ENCODE measurements at places on chromosomes 7 and 10.

GRCh38 chr10:75021379-75022249 lies 89.8 kb upstream of the SAMD8 start:
- no peak for DNase-seq

DNA sequence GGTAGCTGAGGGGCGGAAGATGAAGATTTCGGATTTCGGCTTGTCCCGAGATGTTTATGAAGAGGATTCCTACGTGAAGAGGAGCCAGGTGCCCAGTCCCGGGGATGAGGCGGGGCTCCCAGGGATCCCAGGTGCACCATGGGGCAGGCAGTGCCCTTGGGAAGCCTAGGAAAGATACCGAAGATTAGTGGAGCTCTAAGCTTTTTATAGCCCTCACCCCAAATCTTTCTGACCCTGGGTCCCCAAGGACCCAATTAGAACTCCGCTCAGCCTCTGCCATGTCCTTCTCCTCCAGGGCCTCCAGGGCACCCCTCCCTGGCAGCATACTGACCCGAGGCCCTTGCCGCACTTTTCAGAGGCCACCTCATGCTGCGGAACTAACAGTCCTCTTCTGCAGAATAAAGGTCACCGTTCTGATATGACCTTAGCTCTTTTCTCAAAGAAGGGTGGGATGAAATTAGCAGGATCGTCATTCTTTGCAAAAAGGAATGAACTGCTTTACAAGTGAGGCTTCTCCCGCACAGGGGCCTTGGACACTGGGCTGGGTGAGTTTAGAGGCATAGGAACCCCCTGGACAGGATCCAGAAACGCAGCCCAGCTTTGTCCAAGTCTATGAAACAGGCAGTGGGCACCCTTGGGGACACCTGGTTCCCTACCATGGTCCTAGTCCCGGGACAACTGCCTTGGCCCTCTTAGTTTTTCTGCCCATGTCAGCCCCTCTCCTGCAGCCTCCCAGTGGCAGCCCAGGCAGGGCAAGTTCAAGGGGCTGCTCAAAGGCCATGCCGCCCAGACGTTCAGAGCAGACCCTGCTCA lies 17.9 kb upstream of the CSGALNACT2 start:
- DNase-seq: no peak

DNA sequence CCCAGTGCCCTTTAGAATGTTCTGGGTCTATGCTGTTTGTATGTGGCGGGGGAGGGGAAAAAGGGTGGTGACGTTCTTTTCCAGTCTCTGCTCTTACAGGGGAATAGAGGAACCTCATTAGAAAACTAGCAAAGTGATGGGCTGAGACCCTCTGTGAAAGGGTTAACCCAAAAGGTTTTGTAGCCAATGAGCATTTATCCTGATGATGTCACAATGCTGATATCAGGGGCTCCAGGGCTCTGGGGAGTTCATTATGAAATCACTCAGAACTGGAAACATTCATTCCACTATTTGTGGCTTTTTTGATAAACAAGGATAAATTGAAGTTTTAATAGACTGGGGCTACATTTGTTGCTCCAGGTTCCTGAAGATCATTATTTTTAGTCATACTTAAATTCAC lies 71.7 kb downstream of the ARID5B start:
- no peak for DNase-seq

DNA sequence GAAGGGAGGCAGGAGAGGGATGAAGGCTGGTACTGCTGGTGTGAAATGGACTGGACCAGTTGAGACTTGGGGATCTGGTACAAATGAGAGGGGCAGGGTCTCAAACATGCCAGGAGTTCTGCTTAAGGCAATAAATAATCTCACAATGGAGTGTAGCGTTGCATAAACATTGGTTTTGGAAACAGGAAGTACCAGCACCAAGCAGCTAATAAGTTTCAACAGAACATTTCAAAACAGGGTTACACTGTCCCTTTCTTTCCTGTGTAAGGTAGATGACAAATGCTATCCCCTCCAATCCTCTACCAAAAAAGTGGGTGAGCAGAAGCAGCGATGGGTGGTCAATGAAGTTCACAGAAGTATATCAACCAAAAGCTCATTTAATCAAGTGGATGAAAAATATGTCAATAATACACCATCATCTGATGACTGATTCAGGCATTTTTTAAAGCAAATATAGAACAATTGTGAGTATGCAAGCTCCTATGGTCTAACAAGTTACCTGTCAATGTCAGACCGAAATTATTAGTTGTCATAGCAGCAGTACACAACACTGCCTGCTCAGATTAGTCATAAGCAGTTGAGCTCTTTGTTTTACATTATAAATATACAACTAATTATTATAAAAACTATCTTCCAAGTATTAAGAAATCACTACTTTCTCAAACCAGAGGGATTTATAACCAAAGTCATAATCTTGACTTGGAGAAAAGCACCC lies 220.0 kb downstream of the FAM107B start:
- no peak for DNase-seq

- no peak for DNase-seq
These were observed 6.1 kb downstream of the ZP3 start for GRCh38 chr7:76430836-76431235.

DNA sequence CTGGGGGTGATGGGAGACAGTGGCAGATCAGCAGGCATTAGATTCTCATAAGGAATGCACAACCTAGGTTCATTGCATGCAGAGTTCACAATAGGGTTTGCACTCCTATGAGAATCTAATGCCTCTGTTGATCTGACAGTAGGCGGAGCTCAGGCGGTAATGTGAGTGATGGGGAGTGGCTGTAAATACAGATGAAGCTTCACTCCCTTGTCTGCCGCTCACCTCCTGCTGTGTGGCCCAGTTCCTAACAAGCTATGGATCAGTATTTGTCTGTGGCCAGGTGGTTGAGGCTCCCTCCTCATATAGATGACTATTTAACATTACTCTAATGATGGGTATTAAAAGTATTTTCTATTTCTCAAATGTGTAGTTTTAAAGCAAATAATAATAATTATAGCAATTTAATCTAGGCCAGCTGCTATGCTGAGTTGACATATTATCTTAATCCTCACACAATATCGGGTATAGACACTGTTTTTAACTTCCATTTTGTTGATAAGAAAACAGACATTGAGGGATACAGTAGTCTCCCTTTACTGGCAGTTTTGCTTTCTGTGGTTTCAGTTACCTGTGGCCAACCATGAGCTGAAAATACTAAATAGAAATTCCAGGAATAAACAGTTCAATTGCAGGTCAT lies 39.9 kb downstream of the KIF20B start:
- DNase-seq: no peak

GRCh38 chr7:33710608-33711007 lies 194.7 kb upstream of the BMPER start:
- DNase-seq: no peak

GRCh38 chr7:17038160-17038782 lies 156.5 kb upstream of the AGR3 start:
- DNase-seq: no peak

GRCh38 chr7:73391396-73391795 lies 42.2 kb upstream of the FZD9 start:
- DNase-seq: no peak

DNA sequence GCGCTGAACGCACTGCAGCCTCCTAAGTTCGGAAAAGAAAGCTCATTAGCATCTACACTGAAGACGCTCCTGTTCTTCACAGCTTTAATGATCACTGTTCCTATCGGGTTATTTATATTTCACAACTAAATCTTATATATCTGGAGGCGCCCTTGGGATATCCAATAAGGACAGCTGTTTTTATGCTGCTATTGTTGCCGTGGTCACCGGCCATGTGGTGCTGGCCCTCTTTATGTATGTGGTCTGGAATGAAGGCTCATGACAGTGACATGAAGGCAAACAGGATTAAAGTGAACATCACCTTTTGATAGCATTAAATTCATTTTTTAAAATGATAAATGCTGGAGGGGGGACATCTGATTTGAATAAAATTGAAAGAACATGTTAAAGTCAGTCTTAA lies 8.8 kb downstream of the BLVRA start:
- no peak for DNase-seq

DNA sequence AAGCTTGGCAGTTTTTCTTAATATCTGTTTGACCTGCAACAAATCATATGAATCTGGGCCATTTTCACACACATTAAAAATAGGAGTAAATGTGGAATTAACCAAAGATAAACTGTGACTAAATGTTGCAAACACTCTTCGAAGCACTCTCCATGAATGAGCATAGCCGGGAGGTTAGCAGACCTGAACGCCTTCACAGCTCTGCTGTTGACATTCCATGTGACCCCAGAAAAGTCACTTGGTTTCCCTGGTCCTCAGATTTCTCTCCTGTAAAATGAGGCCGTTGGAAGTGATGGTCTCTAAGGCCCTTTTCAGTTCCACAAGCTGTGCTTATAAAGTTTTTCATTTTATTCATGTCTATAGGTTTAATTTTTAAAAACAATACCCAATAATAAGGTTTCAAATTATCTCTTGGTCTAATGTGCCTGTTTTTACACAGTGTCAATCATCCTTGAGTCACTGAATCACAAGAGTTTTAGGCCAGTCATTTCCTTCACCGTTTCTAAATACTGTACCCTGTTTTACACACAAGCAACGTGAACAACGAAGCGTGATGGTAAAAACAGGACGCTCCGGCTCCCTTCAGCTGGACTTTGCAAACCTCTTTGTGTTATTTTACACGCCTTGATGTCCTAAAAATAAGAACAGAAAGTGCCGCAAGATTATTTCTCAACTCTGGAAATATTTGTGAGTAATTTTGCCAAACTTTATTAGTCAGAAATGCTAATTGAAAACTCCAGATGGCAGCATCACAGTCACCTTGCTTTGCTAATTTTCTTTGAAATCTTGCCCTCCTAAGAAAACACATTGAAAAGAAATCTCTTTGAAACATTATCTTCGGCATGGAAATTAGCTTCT lies 38.6 kb upstream of the MET start:
- no peak for DNase-seq

DNA sequence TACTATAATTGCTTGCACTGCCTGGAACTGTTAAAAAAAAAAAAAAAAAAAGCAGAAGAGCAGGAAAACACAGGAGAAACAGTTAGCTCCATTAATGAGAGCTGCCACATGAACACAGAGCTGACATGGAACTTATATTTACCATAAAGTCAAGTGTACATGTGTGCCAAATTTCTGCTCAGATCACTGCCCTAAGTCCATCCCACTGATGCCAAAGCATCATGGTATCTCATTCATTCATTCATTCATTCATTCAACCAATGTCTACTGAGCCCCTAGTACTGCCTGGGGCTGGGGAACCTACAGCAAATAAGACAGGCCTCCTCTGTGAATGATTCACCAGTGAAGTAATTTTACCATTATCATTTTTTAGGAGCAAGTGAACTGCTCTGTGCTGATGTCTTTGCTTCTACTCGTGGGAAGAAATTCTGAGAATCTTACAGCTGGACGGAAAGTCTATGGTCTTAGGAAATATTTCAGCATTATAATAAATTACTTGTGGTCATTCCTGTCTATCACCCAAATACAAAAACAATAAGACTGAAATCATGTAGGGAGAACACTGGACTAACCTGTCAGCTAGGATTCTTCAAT lies 58.8 kb upstream of the ABLIM1 start:
- no peak for DNase-seq

DNA sequence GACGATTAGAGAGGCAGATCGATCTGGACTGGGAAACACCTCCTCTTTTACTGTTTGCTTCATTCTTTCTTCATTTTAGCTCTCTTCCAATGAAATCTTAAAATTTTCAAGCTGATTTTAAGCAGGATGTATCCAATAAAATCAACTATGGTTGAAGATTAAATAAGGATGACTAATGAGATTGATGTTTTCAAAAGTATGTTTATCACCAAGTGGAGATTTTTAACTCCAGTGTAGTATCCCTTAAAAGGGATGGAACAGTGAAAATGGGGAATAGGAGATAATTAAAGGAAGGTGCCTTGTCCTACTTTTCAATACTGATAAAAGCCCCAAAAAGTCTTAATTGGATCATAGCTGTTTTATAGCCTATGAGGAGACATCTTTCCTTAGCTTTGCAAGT lies 11.6 kb upstream of the LIPF start:
- DNase-seq: no peak

DNA sequence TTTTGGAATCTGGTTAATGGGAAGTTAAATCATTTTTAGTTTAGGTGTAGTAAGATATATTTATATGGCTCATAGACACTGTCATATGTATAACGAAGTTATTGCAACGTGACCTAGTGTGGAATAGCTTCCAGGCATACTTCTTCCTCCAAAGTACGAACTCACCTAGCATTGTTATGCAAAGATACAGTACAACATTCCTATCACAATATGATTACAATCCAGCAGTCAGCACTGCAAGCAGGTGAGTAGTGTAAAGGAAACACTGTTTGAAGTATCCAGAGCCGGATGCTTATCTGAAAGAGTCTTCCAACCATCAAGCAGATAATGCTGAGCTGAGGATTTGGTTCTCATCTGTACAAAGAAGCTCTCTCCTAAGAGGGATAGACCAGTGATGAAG lies 754.4 kb upstream of the IGFBP3 start:
- DNase-seq: no peak

GRCh38 chr7:149166630-149167352 lies 19.5 kb downstream of the ZNF398 start:
- DNase-seq: no peak

- no peak for DNase-seq
These were observed 56.3 kb upstream of the LBX1 start for GRCh38 chr10:101285519-101286070.

DNA sequence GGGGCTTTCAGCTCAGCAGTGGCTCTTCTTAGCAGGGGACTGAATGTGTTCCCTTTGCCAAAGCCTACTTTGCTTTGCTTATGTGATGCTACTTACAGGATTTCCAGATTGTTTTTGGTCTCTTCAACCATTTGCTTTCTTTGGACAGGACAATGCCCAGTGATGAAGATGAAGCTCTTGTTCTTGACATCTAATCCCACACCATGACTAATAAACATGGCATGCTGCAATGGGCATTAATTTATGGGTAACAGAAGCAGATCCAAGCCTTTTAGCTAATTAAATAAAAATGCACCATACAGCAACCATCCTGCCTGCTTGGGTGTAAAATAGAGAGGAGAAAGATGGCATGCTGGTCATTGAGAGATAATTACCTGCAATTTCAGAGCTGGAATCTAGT lies 175.5 kb upstream of the ITGB1 start:
- DNase-seq: no peak

GRCh38 chr7:47539398-47540052 lies 42.4 kb downstream of the TNS3 start:
- DNase-seq: no peak

- DNase-seq: no peak
These were observed 667 bp downstream of the KLLN start for GRCh38 chr10:87862679-87863052.

DNA sequence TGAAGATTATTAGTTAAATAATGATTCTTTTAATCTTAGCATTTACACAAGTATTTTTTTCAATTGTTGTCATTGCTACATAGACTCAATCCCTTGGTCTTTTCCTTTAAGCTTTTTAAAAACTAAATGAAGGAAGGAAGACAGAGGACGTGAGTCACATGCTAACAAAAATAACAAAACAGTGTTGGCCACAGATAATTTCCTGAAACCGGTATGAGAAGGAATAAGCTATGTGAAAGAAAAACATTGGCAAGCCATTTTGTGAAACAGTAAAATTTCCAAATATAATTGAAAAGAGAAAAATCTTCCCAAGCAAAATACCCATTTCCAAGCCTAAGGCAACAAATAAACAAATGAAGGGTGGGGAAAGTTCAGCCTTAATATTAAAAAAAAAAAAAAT lies 223.0 kb downstream of the AHR start:
- DNase-seq: no peak

- no peak for DNase-seq
These were observed at the start of gene NANOS1 for GRCh38 chr10:119029613-119030420. NANOS1 (plus strand) TSS chr10:119029714; CDS start chr10:119029802, 88 bp downstream.
